ENCODE measurements at places on chromosomes 12 and 14.

GRCh38 chr12:68435816-68436215 lies 103.7 kb upstream of the MDM1 start:
- DNase-seq, result no peak

DNA sequence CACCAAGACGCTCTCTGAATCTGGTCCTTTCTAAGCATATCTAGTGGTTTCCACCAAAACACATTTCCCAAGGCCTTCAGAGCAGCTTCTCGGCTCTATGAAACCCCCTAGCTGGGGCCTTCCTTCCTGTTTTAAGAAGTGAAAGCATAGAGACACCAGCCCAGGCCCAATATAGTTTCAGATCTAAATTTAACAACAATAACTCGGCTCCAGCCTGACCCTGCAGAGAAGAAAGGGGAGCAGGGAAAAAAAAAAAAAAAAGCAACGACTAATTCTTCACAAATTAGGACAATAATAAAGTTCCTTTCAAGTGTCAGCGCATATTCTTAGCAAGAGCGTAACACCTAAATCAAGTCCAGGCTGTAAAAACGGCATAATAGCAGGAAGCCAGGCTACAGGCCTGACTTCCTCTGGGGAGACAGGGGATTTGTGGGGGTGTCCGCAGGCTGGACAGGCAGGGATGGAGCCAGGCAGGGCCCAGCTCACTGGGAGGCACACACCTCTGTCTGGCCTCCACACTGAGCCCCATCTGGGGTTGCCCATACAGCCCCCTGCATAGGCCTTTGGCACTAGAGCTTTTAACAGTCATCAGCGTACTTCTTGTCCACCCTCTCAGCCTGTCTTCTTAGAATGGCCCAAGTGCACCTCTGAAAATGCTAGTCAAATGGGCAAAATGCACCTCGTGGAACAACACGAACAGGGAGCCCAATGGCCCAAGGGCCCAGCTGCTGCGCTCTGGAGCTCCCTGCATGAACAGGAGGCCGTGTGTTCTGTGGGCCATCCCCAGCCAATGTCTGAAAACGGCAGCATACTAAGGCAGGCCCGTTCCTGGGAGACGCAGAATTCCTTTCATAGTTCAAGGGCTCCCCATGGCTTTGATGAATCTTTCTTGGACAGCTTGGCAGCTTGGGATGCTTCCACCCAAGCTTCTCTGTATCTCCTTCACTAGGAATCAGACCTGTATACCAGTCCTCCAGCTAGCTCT lies 772.9 kb downstream of the MED13L start:
- no peak for DNase-seq

GRCh38 chr12:79124385-79124784 lies 259.8 kb downstream of the SYT1 start:
- no peak for DNase-seq

DNA sequence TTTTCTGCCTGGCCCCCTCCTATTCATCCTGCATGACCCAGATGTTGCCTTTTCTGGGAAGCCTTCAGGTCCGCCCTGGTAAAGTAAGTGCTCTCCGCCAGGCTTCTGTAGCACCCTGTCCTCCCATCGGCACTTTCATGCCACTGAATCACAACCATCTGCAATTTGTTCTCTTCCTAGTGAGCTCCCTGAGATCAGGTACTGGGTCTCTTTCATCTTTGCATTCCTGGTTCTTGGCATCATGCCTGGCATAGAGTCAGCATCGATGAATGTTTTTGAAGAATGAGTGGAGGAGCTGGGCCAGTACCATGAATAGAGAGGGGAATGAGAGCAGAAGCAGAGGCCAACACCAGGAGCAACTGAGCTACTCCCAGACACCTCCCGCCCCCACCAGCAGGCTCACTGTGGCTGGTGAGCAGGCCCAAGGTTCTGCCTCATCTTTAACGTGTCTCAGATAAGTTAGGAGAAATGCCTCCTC lies 13.1 kb downstream of the ZDHHC22 start:
- no peak for DNase-seq

- DNase-seq, result no peak
These were observed 2.1 kb downstream of the UNG start for GRCh38 chr12:109099431-109100020.

DNA sequence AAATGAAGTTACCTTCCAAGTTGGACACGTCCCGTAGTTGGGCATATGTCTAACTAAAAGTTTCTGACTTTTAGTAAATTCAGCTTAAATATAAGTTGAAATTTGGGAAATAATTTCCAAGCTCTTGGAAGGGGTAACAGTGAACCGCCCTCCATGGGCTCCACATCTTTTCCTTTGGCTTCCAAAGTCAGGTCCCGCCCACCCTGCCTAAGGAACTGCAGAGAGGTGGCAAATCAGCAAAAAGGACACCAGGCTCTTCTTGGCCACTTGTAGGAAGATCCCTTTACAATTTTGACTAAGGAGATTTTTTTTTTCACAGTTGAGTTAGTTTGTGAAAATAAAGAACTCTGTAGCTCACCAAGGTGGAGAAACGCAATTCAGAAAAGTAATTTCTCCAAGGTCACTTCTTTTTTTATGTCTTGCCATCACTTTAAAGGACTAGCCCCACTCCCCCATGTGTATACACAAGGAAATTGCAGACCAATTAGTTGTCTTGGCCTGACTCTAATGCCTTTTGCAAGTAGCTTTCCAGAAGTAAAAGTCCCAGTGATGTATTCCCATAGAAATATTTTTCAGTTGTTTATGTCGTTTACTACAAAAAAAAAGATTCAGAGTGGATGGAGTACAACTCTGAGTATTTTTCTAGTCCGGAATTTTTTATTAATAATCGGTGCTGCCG lies 181.2 kb downstream of the PELI2 start:
- DNase-seq, result no peak

DNA sequence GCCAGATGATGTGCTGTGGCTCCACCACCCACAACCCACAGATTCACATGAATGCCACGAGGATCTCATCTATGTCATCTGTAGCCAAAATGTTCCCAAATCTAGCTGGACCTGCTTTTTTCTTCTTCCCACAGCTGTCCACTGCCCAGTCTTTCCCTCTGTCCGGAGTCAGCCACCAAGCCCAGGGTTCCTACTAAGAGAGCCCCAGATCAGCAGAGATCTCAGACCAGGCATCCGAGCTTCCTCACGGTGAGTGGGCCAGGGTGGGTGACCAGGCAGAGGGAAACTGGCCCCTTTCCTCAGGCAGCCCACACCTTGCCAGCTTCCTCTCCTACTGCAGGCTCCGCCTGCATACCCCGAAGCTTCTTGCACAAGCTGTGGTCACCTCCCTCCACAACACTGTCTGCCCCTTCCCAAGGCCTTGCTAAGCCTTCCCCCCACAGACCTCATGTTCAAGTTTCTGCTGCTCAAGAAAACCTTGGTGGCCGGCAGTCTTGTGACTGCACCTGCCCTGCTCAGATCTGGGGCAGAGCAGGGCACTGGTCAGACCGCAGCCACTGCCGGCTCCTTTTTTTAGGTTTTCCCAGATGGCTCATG lies 81.4 kb downstream of the ACTN1 start:
- DNase-seq, result no peak

Measured in stimulated activated CD4-positive, alpha-beta T cell treated with anti-CD3 and anti-CD28 coated beads, Interleukin-1b, Interleukin-23, amount 100 ng/mL, for 1 hour (primary cell).